ENCODE measurements at places on chromosomes 5 and 9.

DNA sequence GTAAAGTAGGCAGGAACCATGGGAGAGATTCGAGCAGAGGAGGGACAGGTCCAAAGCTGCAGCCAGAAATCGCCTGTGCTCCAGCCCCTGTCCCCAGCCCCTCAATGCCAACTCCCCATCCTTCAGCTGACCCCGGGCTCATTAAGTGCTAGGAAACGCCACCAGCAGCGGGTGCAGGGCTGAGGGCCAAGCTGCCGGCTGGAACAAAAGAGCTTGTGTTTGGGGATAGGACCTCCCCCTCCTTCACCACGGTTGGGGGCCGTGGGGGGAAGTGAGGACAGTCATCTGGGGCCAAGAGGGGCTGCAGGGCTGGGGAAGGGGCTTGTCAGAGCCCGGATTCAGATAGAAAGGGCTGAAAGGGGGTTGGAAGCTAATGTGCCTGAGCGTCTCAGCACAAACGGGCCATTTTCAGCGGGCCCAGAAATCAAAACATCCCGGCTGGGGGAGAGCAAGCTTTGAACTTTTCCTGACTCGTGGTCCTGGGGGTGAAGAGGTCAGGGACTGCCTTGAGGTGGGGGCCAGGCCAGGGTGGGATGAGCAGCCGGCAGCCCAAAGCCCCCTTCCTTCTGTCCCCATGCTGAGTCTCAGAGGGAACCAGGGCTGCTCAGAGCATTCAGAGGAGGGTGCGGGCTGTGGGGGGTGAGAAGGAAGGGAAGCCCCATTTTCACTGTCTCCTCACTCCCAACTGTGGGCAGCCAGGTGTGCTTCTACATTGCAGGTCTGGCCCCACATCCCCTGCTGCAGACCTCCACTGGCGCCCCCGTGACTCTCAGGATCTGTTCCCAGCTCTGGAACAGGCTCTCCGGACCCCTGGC, 69.4 kb upstream of the DAB2IP start:
- no peak for DNase-seq

DNA sequence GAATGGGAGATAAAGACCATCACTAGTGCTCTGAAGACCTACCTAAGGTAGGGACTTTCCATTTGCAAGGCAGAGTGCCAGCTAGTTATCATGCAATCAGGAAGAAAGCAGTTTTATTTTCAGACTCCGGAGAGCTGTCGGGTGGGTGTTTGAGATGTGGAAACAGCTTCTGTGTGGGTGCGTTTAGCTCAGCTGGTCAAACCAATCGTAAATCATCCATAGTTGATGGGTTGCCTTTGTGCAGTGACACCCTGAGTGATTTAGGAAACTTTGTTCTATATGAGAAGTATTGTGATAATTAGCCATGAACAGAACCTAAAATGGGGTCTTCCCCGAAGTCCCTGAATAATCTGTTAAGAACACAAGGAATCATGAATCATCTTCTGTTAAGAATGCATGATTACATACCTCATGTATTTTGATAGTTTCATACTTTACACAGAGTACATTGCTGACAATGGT, 284.3 kb downstream of the ARHGAP26 start:
- no peak for DNase-seq

DNA sequence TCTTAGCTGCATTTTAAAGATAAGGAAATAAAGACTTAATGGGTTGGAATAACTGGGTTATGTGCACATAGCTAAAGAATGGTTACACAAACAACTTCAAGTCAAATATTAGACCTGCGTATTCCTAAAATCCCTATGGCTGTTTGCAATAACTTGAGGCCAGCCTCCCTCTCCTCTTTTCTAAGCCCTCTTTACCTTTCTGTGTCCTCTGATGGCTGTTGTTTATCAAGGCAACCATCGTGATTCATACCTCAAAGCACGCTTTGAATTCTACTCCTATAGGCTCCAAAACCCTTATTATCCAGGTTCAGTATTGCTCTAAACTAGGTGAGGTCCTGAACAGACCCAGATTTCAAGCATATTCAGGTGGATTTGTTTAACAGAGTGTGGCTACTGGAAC, 45.6 kb upstream of the LCP2 start:
- no peak for DNase-seq

GRCh38 chr5:71865665-71866320, 146.7 kb downstream of the CARTPT start:
- no peak for DNase-seq

DNA sequence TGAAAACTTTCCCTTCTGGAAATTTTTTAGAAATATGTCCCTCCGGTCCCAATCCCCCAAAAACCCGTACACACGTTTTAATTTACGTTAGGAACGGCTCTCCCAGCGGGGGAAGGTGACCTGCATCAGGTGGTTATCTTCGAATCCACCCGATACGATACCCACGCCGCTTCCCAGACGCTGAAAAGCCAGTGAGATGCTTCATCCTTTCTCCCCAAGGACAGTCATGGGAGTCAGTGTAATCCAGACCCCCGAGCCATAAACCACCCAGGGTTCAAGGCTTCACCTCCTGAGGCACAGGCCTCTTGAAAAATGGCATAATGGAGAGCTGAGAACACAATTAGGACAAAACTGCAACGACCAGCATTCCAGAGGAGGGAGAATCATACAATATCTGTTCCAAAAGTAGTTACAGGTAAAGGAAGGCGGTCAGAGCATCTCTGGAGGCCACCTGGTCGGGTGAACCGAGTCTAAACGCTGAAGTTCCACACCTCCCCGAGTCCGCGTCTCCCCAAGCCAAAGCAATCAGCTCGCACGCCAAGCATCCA, 857 bp downstream of the FAM169A start:
- no peak for DNase-seq

- DNase-seq, result no peak
Observed at GRCh38 chr5:120435129-120435528, 29.0 kb upstream of the PRR16 start.

- DNase-seq, result no peak
Observed at GRCh38 chr5:166505067-166505466, 1786.4 kb upstream of the WWC1 start.

DNA sequence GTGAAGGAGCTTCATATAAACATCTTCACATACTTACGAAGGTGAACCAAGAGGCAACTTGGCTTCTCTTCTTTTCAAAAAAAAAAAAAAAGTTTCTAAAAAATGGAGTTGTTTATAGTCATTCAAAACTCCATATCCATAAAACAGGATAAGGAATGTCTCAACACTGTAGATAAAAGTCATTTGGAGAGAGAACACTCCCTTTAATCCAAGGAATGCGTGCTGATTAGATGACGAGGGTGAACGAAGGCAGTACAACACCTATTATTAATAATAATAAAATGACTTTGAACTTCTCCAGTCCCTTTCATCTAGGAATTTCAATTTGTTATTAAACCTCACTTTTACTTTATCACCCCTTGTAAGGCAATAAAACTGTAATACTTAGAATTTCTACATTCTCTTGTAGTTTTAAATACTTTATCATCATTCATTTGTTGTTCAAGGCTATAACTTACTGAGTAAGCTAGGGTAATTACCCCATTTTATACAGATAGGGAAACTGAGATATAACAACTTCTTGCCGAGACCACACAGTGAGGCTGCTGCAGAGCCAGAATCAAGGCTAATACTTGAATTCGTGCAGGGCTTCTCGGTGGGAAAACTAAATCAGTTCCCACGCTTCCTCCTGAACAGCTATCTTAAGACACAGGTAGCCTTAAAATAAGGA, 377.1 kb downstream of the EFNA5 start:
- DNase-seq, result no peak

- no peak for DNase-seq
Observed at GRCh38 chr5:116075191-116075831, 9.5 kb upstream of the COMMD10 start.

DNA sequence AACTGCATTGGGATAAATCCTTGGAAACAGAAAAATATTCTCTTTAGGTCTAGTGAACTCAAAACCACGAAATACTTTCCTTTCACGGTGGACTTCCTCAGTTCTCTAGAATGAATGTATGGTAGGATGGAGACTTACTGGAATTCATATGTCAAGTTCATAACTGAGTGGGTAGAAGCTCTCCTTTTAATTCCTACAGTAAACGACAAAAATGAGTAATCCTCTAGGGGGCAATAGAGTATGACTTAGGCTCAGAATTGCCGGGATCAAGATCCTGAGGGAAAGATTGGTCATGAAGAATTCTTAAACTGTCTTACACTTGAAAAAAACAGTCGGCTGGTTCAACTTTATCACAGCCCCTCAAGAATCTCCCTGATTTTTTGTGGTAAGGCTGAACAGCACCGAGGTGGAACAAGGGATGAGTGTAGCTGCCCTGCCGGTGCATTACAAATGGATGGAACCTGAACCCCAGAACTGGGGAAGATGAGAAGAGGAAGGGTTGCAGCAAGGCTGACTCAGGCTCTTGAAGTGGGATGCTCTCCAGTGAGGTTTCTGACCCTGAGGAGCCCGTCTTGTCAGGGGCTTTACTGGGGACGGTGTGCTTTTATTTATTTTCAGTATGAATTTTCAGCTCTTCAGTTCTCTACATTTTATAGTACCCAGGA, 14.0 kb upstream of the LOX start:
- DNase-seq, result no peak

DNA sequence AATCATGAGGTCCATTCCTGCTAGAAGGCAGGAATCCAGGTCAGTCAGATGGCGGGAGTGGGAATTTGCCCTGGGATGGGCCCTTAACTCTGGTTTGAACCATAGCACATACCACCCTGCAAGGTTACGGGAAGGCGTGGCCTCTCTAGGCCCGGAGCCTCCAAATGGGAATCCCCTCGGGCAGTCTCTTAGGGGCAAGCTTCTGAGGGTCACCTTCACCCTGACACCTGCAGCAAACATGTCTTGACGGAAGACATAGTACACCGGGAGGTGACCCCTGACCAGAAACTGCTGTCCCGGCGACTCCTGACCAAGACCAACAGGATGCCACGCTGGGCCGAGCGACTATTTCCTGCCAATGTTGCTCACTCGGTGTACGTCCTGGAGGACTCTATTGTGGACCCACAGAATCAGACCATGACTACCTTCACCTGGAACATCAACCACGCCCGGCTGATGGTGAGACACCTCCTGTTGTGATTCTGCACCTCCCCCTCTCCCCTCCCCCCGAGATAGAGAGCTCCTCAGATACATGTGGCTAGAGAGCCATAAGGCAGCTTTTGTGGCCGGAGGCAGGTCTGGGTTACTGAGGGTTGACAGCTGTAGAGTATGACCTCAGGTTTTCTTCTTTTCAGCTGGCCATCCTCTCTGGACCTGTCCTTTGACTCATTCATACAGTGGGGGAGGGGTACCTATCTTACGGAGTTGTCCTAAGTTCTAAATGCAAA, 957 bp downstream of the PRELID1 start:
- no peak for DNase-seq

GRCh38 chr9:115524453-115525059, 406.6 kb upstream of the TNC start:
- DNase-seq, result no peak

- no peak for DNase-seq
Observed at GRCh38 chr5:40381676-40382363, 297.9 kb upstream of the PTGER4 start.

- DNase-seq, result peak; percentile 69
Observed at GRCh38 chr5:181261320-181262049, 542 bp upstream of the TRIM52 start.

GRCh38 chr5:119078861-119079260, 8.0 kb downstream of the DMXL1 start:
- no peak for DNase-seq

- no peak for DNase-seq
Observed at GRCh38 chr5:133775584-133776304, 163.4 kb upstream of the FSTL4 start.

All from effector memory CD4-positive, alpha-beta T cell (primary cell).